ENCODE measurements at places on chromosomes 16 and 17.

DNA sequence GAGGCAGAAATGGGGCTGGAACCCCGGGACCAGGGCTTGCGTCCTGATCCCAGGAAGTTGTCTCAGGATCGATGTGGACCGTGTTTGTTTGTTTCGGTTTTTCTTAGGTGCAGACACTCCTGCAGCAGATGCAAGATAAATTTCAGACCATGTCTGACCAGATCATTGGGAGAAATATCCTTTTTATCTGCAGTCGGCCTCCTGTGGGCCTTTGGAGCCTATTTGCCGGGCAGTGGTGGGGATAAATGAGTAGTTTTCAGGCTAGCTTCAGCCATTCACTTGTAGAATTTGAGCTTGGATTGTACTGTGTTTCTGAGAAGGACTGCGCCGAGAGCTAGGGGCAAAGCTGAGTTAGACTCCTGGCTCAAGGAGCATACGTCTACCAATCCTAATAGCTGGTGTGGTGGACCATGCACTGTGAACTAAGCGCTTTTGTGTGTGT, 816 bp downstream of the HSBP1 start:
- no peak for DNase-seq

GRCh38 chr17:32504166-32504990, 17.6 kb downstream of the CDK5R1 start:
- no peak for DNase-seq

DNA sequence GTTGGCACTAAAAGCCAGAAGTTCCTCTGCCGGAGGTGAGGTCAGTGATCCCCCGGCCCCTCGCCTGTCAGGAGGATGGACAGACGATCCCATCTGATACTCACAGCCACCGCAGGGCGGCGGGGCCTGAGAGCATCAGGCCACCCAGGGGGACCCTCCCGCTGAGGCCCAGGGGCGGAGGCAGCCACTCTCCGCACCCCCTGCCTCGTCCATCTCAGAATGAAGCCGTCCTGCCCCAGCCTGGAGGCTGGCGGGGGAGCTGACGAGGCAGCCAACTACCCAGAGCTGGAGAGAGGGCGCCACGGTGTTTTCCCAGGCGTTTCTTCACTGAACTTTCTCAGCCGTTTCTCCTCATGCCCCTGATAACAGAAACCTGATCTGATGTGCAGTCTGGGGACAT, 22.6 kb downstream of the TPSD1 start:
- no peak for DNase-seq

- no peak for DNase-seq
Observed at GRCh38 chr16:2826591-2827373, 3.3 kb upstream of the ZG16B start.

GRCh38 chr16:17469011-17469740, 1.6 kb downstream of the XYLT1 start:
- no peak for DNase-seq
